NCI-H1436 treated with DMSO at 0.1 percent for 48 hours (cell line): ENCODE measurements at places on chromosomes 12 and 14.

DNA sequence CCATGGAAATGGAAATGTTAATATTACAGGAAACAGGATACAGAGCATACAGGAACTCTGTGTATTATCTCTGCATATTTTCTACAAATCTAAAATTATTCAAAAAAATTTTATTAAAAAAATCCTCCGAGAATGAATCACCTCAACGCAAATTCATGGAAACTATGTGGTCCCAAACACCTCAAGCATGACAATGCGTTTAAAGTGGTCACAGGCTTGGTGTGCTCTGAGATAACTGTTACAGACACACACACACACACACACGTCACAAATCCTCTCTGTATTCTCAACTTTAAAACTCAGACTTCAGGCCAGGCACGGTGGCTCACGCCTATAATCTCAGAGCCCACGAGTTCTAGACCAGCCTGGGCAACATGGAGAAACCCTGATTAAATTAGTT lies 45.3 kb upstream of the MTERF2 start:
- no peak for DNase-seq

DNA sequence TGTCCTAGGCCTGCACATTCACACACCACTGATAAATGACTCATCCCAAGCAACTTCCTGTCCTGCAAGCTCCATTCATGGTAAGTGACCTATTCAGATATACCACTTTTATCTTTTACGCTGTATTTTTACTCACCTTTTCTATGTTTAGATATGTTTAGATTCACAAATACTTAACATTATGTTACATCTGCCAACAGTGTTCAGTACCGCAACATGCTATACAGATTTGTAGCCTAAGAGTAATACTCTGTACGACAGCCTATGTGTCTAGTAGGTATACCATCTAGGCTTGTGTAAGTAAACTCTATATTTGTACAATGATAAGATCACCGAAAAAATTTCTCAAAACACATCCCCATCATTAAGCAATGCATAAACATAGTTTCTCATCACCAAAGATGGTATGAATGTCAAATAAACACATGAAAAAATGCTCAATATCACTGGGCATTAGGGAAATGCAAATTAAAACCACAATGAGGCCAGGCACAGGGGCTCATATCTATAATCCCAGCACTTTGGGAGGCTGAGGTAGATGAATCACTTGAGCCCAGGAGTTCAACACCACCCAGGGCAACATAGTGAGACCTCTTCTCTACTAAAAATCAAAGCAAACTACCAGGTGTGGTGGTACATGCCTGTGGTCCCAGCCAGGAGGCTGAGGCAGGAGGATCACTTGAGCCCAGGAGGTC lies 20.7 kb downstream of the ATXN2 start:
- no peak for DNase-seq

GRCh38 chr12:108542320-108542719 lies 18.7 kb downstream of the SART3 start:
- no peak for DNase-seq

GRCh38 chr12:82242729-82243128 lies 115.5 kb downstream of the CCDC59 start:
- no peak for DNase-seq

GRCh38 chr14:81402123-81402495 lies 2.0 kb upstream of the STON2 start:
- DNase-seq, result no peak

GRCh38 chr12:57605811-57606311 lies 1.2 kb downstream of the DTX3 start:
- DNase-seq, result no peak

DNA sequence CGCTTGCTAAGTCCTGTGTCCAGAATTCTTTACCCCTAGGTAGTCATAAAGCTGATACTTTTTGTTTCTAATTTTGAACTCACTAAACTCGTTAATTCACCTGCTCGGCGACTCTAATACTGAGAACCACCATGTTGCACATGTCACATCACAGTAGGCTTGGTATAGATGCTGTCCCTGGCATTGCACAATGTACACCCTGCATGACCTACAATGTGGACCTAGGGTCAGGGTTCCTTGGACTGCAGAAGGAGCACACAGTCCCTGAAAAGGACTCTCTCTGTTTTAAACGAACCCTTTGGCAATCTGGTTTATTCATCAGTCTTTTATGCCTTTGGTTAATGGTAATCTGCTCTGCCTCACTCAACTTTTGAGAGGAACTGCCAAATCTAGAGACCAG lies 272.4 kb downstream of the FOXN3 start:
- DNase-seq, result no peak

- no peak for DNase-seq
Observed at GRCh38 chr14:99397698-99398097, 83.0 kb downstream of the SETD3 start.

- no peak for DNase-seq
Observed at GRCh38 chr14:72699852-72700257, 194.0 kb downstream of the DPF3 start.

GRCh38 chr12:89882792-89883191 lies 174.2 kb upstream of the ATP2B1 start:
- no peak for DNase-seq

DNA sequence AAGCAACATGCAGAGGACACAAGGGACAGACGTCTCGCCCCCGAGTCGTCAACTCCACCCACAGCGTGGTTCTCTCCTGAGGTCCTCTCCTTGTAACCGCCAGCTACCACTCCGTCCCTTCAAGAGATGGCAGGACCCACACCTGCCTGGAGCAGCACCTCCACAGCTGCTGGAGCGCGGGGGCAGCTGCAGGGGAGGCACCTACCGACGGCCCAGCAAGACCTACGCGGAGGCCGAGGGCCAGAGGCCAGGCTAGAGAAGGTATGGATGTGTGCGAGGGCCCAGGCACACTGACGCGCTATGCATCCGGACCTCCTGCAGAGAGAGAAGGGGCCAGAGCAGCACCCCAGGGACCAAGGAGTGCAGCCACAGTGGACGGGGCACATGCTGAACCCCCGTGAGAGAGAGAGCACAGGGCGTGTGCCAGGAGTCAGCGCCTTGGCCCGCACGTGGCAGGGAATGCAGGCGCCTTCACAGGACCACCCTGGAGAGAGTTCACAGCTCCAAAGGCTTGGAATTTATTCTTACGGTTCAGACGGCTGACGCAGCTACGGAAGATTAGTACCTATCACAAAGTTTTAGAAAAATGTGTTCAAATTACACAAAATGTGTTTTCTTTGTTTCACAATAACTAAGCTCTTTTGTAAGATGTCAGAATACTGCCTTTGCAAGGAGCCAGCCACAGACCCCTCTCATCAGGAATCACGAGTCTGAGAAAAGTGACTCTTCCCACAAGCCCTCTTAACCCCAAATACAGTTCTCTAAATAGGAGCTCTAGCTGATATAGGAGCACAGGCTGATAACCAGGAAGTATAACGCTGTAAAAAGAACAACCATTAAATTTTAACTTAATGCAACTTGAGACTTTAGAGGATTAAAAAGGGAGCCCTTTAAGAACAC lies 36.8 kb downstream of the CDC42BPB start:
- DNase-seq, result no peak

GRCh38 chr12:58877243-58877743 lies 43.0 kb downstream of the LRIG3 start:
- DNase-seq, result no peak

GRCh38 chr14:21612324-21612723 lies 22.4 kb downstream of the OR10G2 start:
- no peak for DNase-seq

DNA sequence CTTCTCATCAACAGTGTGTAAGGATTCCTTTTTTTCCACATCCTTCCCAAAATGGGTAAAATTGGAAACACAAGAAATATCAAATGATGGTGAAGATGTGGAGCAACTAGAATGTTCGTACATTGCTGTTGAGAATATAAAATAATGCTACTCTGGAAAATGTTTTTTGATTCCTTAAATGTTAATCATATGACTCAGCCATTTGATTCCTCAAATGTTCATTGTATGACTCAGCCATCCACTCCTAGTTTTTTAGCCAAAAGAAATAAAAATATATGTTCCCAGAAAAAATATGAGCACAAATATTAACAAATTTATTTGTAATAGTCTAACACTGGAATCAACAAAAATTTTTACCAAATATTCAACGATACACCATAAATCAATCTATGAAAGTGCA lies 1108.6 kb downstream of the LRFN5 start:
- no peak for DNase-seq

- no peak for DNase-seq
Observed at GRCh38 chr12:49524660-49525324, 14.0 kb upstream of the KCNH3 start.
